ENCODE measurements at places on chromosomes 5 and 9. TPM values are rescaled to one million over a fixed set of nuclear protein-coding genes. Genes with fewer than 3 reads are reported as not detected.

GRCh38 chr9:103530934-103531333, 535.8 kb downstream of the CYLC2 start:
- no peak for DNase-seq

LVRN gene
- 1.9 TPM for total RNA-seq

DNA sequence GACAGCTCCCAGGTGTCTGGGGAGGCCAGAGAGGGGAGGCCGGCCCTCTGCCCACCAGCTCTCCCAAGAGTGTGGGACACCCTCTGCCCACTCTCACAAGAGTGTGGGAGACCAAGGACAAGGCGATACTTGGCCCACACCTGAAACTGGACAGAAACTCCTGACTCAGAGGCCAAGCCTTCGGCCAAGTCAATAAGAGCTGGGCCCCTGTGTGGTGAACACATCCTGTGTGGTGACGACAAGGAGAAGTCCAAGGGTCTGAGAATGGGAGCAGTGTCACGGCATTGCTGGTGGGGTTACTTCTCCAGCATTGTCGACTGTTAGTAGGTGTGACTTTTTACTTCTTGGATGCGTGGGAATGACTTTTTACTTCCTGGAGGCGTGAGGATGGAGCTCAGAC, 14.6 kb upstream of the F2RL1 start:
- no peak for DNase-seq

DNA sequence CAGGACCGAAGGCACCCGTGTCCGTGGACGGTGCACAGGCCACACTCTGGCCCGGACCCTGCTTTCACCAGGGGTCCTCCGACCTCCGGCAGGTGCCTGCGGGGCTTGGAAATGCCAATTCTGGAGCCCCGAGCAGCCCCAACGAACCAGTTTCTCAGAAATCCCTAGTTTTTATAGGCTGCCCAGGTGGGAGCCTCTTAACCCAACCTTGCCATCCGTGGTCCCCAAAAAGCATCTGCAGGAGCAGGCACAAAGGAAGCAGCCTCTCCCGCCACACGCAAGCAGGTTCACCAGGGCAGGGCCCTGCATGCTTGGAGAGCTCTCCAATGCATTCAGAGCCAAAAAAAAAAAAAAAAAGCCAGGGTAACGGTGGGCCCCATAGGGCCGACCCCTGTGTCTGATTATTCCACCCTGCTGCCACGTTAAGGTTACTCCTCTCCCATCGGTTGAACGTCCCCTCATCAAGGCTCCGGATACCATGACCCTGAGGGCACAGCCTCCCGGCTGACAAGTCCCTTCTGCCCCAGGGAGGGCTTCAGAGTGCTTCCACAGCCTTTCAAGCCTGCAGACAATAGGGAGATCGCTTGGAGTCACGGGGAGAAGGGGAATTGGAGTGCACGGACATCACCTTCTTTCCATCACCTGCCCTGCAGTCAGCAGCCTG, 796 bp upstream of the TPRN start:
- DNase-seq, result no peak

AGXT2 gene
- not detected for total RNA-seq

GRCh38 chr9:131320031-131320685, 30.6 kb downstream of the PLPP7 start:
- no peak for DNase-seq

SLC34A3 gene
- not detected for total RNA-seq

DNA sequence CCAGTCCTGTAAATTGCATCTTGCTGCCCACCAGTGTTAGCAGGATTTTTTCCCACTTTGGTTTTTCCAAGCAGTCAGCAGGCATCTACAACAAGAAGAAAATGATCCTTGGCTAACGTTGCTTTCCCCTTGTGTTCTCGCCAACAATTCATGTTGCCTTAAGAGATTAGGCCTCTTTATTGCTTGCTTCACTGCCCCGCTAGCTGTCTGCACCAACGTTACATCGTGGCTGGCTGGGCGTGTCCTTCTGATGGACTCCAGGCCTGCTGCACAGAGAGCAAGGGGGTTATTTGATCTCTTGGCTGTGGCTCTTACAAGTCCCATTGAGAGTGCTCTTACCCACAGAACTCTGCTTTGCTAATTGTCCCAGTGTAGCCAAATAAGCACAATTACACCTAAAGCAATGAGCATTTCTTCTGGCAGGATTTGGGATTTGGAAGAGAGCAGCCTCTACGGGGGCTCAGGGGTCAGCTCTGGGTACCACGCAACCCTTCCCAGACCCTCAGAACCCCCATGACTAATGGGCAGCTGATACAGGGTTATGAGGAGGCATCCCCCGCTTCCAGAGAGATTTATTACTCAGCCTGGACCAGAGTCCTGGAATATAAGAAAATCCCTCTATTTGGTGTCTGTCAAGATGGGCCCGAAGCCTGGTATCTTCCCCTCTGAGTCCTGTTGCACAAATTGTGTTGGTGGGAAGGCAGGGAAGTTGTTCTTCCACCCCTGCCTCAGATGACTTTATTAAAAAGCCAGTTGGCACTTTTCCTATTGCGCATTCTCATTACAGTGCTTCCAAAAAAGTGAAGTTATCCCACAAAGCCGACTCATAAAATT, 17.6 kb downstream of the DCANP1 start:
- no peak for DNase-seq

DNA sequence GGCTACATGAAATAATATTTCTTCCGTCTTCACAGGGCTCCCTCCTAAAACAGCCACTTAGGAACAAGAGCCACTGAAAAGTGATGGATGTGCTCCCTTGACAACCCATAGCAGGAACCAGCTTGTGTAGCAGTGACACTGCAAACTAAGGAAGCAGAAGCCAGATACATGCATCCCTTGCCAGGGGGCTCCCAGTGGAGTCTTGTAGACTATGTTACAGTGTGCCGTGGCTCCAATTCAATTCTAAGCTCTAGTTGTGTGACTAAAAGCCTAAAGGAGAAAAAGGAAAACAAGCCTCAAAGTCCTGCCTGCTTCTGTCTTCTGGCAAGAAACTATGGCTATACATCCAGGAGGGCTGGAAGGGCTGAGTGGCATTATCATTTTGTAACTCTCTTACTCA, 12.2 kb upstream of the TAF1L start:
- DNase-seq, result peak; percentile 81

DNA sequence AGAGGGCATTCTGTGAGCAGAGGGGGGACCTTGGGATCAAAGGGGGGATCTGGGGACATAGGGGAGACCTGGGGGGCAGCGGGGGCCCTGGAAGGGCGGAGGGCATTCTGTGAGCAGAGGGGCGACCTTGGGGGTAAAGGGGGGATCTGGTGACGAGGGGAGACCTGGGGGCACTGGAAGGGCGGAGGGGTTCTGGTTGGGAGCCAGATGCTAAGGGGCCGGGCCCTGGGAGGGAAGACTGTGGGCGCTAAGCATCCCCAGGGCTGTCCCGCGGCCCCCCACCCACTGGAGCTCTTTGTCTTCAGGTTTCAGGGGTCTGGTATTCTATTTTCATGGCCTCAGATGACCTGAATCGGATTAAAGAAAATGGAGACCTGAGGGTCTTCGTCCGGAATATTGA, 748 bp downstream of the LCN9 start:
- no peak for DNase-seq

GRCh38 chr5:5423586-5423985, 1.1 kb downstream of the ICE1 start:
- DNase-seq, result no peak

GRCh38 chr5:21701317-21701716, 1151.8 kb downstream of the CDH12 start:
- DNase-seq, result no peak

DEPDC1B gene
- 13.2 TPM for total RNA-seq

GRXCR2 gene
- not detected for total RNA-seq

DNA sequence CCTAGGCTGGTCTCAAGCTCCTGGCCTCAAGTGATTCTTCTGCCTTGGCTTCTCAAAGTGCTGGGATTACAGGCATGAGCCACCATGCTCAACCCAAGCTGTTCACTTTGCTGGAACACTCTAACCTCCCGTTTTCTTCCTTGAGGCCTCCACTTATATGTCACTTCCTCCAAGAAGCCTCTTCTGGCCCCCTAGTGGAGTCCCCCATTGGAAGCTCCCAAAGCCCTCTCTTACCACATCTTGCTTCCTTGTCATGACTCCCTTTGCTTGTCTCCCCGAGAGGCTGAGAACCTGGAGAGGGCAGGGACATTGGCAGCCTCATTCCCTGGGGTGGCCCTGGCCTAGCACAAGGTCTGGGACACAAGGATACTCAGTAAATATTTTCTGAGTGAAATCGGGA, 80.8 kb downstream of the PDE6A start:
- DNase-seq, result no peak

- no peak for DNase-seq
Observed at GRCh38 chr5:180160215-180160614, 48.8 kb downstream of the RASGEF1C start.

- DNase-seq, result no peak
Observed at GRCh38 chr5:179385914-179386313, 40.7 kb upstream of the ADAMTS2 start.

DNA sequence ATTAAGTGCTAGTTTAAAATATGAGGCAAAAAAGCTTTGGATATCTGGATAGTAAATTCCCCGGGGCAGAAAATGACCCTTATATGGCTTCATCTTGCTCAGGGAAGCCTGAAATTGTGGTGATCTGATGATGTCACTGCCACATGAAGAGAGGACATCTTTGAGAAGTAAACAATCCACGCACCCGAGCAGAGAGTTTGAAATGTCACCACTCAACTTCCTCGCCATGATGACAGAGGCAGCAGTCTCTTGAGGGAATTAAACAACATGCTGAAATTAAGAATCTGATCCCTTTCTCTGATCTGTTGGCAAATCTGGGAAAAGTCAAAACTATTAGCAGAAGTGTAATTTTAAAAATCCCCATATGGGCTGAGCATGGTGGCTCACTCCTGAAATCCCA, 110.0 kb downstream of the TLE1 start:
- no peak for DNase-seq

KLHL3 gene
- total RNA-seq, result 12.5 TPM

PCDHB10 gene
- 5.9 TPM for total RNA-seq

DNA sequence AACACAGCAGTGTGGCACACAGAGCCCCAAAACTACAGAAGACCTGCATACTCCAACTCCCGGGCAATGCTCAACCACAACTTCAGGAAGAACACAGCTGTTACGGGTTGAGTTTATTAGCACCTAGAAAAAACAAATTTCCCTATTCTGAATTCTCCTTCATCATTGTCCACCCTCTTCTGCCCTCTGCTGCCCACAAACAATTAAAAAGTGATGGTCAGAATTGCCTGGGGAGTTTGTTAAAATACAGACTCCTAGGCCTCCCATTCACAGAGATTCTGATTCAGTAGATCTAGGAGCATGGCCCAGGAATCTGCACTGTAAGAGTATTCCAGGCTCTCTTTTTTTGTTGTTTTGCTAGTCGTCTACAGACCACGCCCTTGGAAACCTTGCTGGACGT, 310.6 kb downstream of the NDUFS4 start:
- DNase-seq, result no peak

DNA sequence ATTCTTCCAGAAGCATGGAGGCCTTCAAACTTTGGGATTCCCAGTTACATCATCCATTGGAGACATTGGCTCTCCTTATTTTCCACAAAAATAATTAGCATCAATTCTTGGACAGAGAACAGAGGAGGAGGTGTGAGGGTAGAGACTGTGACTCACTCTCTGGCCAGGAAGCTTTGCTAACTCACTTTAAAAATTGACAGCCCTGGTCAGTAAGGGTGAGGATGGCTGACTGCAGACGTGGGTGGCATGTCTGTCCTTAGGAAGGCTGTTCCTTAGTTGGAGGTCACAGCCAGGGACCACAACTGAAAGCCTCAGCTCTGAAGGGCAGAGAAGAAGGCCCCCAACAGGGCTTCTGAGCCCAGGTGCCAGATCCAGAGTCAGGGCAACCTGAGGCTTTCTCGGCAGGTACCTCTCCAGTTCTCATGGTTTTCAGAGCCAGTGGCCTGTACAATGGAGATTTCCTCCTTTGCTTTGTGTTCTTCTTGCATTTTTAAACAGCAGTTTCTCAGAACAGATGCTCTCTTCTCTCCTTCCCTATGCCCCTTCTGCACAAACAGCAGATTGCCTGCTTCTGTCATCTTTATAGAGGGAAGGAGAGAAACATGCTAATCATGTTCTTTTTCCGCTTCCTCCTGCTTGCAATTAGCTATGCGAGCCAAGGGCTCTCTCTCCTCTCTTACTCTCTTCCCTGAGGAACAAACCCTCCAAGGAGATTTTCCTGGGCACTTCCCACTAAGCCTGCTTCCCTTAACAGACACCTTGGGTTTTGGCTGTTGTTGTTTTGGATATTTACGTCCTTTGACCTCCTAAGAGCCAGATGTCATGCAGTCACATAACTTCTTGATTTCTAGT, 92.5 kb upstream of the ZNF366 start:
- DNase-seq, result no peak

MEF2C gene
- total RNA-seq, result 77.9 TPM

TMEFF1 gene
- total RNA-seq, result 13.5 TPM

IFNA5 gene
- not detected for total RNA-seq

DNA sequence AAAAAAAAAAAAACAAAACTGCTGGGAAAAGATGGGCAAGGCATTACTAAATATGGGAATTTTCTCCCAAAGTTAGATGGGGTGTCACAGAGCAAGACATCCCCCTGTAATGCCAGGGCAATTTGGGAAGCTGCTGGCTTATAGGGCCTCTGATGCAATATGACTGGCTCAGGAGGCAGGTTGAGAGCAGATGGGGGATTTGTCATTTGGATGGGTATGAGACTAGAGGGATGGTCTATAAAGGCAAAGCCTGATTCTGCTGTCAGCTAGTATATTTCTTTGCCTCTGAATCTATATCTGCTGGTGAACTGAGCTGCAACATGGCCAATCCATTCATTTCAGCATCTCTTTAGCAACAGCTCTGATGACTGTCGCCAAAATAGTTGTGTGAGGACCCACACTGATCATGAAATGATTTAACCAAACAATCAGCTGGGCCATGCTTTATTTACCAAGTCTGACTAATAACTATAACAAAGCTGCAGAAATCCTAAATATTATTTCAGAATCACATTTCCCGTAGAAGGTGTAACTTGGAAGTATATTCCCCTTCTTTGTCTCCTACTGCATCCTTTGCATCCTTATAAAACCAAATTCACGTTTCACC, 455.1 kb upstream of the ZNF608 start:
- DNase-seq, result no peak

GRCh38 chr5:9775339-9775738, 145.2 kb upstream of the TAS2R1 start:
- no peak for DNase-seq

SEC61B gene
- 168 TPM for total RNA-seq

- DNase-seq, result peak; percentile 74
Observed at GRCh38 chr9:118635416-118635815, 733.8 kb downstream of the BRINP1 start.

- DNase-seq, result no peak
Observed at GRCh38 chr5:115979201-115980041, 17.1 kb downstream of the LVRN start.

DNA sequence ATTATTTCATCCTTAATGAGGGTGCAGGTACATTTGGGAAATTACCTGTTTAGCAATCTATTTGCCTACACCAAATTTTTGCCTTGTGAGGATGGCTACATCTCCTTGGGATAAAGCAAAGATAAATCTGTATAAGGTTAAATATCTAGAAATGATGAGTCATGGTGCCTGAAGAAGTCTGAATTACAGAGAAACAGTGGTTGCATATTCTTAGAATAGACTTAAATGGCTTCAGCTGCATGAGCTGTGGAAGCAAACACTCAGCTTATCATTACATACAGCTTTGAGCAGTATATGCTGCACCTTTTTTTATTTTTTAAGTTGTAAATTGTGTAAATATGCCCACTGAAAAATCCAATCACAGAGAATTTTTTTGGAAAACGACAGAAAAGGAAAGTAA, 153.5 kb downstream of the RAPGEF6 start:
- DNase-seq, result no peak

FAM120AOS gene
- total RNA-seq, result 54.0 TPM

REEP2 gene
- total RNA-seq, result 48.1 TPM

GRCh38 chr5:93926831-93927620, 185.6 kb upstream of the POU5F2 start:
- no peak for DNase-seq

GRCh38 chr5:143932584-143932983, 120.6 kb downstream of the HMHB1 start:
- DNase-seq, result no peak

Data from spinal cord (tissue), 10 donors.